ENCODE measurements at places on chromosomes 1 and 21.

- DNase-seq: peak; percentile 29
These were observed 304.9 kb downstream of the KCNH1 start for GRCh38 chr1:210828996-210829596.

GRCh38 chr1:60903591-60903990, 178.8 kb upstream of the NFIA start:
- no peak for DNase-seq

DNA sequence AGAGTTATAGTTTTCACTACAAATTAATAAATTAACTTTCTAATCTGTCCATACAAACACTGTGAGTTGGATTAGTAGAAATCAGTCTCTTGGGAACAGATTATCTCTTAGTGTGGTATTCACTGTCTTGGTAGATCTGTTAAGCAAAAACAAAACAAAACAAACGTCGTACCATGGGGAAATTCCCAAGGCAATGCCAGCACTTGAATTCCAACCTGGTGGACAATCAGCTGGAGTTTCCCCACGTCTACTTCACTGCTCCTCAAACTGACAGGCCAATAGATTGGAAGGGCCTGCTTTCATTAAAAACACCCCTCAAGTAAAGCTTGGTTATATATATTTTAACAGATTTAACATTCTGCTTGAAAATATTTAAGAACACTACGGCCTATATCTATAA, 31.9 kb downstream of the GDAP2 start:
- no peak for DNase-seq

GRCh38 chr1:116408193-116408592, 35.1 kb downstream of the ATP1A1 start:
- no peak for DNase-seq

- DNase-seq: no peak
These were observed 45.1 kb upstream of the C1orf174 start for GRCh38 chr1:3945222-3945621.

- no peak for DNase-seq
These were observed 150.3 kb downstream of the NCAM2 start for GRCh38 chr21:21148514-21148913.

DNA sequence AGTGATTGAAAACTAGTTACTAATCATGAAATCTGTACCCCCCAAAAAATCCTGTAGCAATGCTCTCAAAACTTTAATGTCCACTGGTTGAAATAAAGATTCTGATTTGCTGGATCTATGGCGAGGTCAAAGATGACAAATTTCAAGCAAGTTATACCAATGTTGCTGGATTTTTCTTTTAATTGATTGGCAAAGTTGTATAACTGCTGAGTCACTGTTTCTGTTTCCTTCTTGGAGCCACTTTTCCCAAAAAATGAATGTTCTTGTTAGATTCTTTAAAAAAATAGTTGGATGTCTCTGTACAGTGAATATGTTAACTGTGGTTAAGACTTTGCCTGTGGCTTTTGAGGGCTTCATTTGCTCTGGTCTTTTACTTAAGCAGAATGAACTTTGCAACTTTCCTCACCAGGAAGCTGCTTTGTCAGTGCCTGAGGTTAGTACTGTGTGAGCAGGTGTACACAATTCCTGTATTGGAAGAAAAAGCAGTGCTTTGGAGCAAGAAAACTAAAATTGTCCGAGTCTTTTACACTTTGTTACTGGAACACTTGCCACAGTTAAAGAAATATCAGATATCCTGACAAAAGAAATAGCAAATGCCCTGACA, 1211.9 kb downstream of the MRPL39 start:
- no peak for DNase-seq

- no peak for DNase-seq
These were observed 185.9 kb downstream of the TPR start for GRCh38 chr1:186189156-186189555.

DNA sequence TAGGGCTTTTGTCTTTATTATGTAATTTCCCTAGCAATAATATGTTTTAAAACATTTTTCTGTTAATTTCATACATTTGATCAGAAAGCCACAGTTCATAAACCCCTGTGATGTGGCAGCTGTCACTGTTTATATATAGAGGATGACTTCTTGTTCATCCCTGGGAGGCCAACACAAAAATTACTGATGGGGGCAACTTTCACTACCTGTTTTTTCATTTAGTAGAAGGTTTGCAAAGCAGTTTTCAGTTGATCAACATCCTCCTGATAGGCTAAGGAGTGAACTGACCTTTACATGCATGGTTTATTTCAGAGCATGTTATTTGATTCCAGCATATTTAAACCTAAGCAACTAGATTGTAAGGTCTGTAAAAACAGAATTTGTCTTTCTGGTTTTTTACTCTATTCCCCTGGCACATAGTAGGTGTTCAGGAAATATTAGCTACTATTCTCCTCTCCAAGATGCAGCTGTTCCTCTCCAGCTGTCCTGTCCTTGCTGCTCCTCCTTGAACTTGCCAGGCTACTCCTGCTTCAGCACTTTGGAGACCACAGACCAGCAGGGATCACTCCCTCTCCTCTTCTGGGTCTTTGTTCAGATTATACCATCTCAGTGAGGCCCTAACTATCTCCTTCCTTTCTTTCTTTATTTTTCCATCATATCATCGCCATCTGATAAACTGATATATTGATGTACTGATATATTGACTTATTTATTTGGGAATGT, 54.7 kb downstream of the ROR1 start:
- DNase-seq: no peak

DNA sequence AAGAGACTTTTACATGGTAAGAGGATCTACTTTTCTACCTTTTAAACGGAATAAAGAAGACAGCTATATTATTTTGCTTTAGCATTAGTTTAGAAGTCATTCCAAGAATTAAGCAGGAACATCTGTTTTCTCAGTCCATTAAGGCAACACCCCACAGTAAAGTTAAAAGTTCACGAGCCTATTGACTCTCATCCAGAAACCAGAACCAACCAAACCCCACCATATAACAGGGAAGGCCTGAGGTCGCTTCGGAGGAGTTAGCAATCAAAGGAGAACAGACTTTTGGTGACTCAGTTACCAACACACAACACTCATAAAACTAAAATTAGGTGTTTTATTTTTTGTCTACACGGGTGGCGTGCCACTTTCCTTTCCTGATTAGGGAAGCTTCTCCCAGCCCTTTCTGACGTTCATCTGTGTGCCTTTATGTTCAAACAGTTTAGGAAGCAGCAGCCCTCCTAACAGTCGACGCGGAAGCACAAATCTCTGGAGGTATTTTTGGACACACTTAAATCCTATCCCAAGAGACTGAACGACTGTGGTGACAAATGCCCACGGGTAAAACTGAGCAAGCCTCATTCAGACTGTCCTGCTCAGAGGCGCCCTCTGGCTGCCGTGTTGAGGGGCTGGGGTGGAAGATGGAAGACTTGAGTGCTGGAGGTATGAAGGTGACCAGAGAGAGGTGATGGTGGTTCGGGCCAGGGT, 8.6 kb upstream of the PLA2G2C start:
- no peak for DNase-seq

- no peak for DNase-seq
These were observed 18.1 kb upstream of the SLC44A3 start for GRCh38 chr1:94801919-94802546.

DNA sequence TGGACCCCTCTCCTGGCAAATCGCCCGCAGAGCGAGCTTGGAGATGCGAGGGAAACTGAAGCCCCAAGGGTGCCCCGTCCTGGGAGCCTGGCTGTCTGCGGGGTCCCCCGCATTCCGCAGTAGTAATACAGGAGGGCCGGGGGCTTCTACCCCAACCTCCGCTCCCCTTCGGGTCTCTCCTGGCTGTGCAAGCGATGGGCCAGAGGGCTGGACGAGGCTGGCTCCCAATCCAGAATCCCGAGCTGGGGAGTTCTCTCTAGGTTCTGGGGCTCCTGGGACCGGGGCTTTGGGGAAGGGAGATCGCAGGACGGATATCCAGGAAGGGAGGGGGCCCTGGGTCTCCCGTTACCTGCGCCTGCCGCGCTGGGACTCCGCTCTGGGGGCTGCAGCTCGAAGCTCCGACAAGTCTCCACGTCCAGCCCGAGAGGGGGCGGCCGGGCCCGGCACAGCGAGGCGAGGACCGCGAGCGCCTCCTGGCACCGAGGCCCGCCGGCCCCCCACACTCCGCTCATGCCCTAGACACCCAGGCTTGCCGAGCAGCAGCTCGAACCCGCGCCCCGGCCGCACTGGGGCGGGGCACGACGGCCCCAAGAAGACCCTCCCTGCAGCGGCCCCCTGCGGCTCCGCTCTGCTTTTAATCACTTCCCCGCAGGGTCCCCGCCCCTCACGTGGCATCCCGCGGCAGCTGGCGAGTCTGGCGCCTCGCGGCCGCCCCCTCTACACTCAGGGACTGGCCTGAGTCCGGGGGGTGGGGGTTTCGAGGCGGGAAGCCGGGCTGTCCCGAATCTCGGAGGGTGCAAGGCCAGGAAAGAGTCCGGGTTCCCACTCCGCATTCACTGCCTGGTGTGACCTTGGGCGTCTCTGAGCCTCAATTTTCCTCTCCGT, at the start of gene SYT6:
SYT6 (minus strand) TSS at position 609 of the 885 bp plus-strand sequence; CDS start at position 512, 97 bp downstream.
- no peak for DNase-seq

DNA sequence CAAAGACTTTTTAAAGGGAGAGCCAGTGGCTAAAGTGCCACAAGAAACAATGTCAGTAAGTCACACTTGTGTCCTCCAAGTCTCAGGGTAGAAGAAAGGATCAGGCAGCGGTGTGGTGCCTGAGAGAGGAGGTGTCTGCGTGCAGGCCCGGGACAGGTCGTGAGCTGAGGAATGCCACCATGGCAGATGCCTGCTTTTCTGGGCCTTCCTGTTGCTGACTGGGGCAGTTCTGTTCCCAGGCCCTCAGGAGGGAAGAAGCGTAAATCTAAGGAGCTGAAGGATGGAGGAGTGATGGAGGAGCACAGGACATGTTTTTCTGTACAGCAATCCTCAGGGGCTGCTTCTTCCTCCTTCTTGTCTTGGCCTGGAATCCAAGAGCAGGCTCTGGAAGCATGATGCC, 165.8 kb downstream of the ZBTB18 start:
- DNase-seq: no peak

DNA sequence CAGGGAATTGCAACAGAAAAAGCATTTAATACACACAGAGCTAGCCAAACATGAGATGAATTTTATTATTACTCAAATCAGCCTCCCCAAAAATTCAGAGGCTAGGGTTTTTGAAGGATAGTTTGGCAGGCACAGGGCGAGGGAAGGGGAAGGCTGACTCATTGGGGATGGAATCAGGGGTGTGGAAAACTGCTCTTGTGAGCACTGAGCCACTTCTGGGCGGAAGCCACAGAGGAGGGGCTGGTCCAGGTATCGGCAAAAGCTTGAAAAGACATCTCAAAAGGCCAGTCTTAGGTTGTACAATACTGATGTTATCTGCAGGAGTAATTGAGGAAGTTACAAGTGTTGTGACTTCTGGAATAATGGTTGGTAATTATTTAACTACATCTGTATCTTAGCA, 109.4 kb downstream of the TLR5 start:
- no peak for DNase-seq

GRCh38 chr1:225425201-225425786, 2.5 kb downstream of the LBR start:
- DNase-seq: no peak

DNA sequence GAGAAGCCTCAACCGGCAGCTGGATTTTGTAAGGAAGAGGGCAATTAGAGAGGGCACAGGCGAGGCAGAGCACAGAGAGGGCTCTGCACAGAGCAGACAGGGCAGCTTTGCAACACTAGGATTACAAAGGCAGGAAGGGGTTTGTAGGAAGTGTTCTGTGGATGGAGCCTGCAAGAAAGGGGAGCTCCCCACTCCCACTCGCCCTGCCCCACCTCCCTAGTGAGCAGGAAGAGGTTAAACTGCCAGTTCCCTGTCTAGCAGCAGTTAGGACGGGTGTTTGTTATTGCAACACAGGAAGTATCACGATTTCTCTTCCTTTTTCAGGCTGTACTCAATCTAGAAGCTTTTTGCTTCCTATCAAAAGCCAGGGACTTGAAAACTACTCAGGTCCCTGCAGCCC, 63.3 kb upstream of the LRRC8D start:
- DNase-seq: no peak

DNA sequence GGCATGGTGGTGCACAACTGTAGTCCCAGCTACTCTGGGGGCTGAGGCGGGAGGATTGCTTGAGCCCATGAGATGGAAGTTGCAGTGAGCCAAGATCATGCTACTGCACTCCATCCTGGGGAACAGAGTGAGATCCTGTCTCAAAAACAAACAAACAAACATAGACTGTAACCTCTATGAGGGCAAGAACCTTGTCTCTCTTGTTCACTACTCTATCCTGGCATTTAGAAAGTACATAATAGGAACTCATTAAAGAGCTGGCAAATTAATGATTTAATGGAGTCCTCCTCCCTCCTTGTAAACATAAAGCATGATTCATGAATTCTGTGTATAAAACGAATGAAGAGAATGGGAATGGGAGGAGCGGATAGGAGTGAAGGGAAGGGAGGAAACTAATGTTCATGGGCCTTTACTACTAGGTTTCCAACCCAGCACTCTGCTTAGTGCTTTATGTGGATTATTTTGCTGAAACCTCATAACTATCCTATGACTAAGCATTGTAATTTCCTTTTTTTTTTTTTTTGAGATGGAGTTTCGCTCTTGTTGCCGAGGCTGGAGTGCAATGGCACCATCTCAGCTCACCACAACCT, 8.6 kb downstream of the LMOD1 start:
- no peak for DNase-seq

- no peak for DNase-seq
These were observed 3.6 kb upstream of the SPSB1 start for GRCh38 chr1:9289090-9289534.

- DNase-seq: no peak
These were observed 41.6 kb downstream of the ARHGEF16 start for GRCh38 chr1:3495776-3496745.

- no peak for DNase-seq
These were observed 170.3 kb downstream of the RGS7 start for GRCh38 chr1:241186716-241187115.

- DNase-seq: no peak
These were observed 15.0 kb upstream of the PWP2 start for GRCh38 chr21:44092211-44092610.

DNA sequence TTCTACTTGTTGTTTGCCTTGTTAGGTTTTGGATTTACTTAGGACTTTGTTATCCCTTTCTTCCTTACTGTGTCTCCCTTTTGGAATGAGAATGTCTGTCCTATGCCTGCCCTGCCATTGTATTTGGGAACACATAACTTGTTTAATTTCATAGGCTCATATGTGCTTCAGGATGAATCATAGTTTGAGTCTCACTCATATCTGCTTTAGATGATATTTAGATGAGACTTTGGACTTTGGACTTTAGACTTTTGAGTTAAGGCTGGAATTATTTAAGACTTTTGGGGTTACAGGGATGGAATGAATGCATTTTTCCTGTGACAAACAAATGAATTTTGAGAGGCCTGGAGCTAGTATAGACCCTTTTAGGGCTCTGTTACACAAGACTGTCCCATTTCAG, 33.4 kb downstream of the PSMG1 start:
- DNase-seq: no peak

GRCh38 chr1:179142889-179143299, 61.0 kb downstream of the TOR3A start:
- DNase-seq: no peak

- DNase-seq: no peak
These were observed 64.2 kb downstream of the PIK3CD start for GRCh38 chr1:9715536-9716226.

Data from cerebellar nuclear complex (tissue), 1 donor.